ENCODE measurements at places on chromosomes 5 and 9.

DNA sequence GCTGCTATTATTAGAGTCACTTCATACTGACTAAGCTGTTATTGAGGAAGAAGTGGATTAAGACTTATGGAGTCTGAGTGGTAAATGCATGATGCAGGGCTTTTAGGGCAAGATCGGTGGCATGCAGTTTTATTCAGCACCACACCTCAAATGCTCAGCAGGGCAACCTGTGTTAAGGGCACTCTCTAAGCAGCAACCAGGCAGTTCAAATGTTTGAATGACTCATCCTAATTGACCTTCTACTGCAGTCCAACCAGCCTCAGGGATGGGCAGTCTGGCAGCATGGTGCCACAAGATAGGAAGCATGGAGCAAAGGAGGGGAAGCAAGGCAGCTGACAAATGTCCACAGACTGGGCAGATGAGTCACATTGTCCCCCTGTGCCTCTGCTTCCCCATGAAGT, 80.2 kb upstream of the MIER3 start:
- peak; percentile 25 for DNase-seq

- no peak for DNase-seq
Measured at GRCh38 chr9:113515862-113516261, 52.3 kb downstream of the RGS3 start.

DNA sequence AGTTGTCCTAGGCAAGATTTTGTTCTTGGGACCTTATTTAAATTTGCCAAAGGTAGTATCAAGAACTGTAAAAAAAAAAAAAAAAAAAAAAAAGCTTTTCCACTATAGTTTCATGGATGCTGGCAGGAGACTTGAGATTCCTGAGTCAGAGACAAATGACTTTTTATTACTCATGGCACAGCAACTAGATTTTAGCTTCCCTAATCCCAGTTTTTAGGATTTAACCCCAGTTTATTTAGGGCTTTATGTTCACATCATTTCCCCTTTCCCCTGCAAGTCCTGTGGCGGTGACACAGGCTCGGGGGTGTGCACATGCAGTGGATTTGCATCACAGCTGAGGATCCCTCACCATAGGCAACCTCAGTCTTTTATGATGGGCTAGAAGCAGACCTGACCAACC, 144.9 kb downstream of the GOLPH3 start:
- peak; percentile 92 for DNase-seq

DNA sequence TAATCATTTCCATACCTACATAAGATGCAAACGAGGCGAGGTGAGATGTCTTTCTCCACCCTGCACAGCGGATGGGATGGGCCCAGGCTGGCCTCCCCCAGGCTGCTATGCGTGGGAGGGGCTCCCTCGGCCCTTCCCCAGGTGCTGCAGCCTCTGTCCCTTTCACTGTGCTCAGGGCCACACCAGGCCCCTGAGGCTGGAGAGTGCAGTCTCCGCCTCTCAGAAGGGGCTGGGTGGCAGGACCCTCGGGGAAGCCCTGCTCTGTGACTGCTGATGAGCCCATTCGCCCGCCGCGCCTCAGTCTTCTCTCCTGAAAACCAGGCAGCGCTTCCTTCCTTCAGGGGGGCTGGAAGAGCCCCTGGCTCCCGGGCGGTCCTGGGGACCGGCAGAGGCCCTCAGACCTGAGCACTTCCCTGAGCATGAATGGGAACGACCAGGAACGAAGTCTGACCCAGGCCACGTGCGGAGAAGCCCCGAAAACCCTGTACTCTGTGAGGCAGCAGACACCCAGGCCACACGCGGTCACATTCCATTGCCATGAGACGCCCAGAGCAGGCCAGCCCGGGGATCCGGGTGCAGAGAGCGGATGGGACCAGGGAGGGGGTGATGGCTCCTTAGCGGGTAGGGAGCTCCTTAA, 21.9 kb upstream of the NOTCH1 start:
- DNase-seq = no peak

- DNase-seq = no peak
Measured at GRCh38 chr5:175059687-175060211, 335.4 kb downstream of the MSX2 start.

DNA sequence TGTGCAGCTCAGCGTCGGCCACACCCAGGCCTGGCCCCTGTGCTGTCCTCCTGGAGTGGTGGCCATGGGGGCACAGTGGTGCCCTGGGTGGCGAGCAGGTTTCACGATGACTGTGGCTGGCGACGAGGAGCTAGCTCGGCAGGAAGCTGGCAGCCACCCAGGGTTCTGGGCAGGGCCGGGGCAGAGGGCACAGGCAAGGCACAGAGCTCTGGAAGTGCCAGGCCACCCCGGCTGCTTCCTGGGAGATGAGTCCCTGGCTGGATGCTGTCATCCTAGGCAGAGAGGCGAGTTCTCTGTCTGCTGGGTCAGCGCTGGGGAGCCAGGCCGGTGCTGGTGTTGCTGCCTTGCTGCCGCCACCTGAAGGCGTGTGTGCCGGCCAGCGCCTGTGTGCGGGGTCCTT, 51.7 kb downstream of the RXRA start:
- no peak for DNase-seq

- DNase-seq = peak; percentile 6
Measured at GRCh38 chr5:68449380-68449779, 233.8 kb downstream of the PIK3R1 start.

GRCh38 chr9:3648722-3649246, 123.0 kb upstream of the RFX3 start:
- no peak for DNase-seq

GRCh38 chr9:112535811-112536210, 49.2 kb downstream of the KIAA1958 start:
- no peak for DNase-seq

GRCh38 chr5:1550287-1551076, 26.7 kb upstream of the LPCAT1 start:
- DNase-seq = no peak

DNA sequence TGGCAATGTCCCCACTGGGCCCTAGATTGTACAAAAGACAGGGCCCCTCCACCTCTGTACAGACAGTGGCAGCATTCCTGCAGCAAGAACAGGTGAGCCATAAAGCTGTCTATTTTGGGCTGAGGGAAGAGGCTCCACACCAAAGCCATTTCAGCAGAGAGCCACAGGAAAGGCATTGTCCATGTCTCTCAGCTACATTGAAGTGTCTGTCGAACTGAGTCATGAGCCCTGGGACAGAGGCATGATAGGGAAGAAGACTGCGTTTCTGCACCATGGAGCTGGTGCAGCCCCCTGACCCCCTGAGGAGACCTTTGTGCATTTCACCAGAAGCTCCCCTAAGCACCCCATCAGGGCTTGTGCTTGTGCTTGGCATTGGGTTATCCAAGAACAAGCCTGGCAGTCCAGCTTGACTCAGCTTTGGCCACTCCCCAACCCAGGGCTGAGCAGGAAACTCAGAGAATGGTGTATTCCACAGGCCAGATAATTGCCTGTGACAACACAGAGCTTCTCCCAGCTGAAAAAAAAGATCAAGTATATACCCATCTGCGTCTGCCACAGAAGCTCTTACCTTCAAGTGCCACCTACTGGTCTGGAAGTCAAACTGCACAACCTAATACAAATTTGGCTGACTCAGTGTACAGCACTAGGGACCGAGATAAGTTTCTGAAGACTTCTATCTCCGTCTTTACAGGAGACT, 5.9 kb upstream of the FRMD3 start:
- peak; percentile 64 for DNase-seq

- DNase-seq = peak; percentile 25
Measured at GRCh38 chr5:32707418-32707997, 3.6 kb upstream of the NPR3 start.

DNA sequence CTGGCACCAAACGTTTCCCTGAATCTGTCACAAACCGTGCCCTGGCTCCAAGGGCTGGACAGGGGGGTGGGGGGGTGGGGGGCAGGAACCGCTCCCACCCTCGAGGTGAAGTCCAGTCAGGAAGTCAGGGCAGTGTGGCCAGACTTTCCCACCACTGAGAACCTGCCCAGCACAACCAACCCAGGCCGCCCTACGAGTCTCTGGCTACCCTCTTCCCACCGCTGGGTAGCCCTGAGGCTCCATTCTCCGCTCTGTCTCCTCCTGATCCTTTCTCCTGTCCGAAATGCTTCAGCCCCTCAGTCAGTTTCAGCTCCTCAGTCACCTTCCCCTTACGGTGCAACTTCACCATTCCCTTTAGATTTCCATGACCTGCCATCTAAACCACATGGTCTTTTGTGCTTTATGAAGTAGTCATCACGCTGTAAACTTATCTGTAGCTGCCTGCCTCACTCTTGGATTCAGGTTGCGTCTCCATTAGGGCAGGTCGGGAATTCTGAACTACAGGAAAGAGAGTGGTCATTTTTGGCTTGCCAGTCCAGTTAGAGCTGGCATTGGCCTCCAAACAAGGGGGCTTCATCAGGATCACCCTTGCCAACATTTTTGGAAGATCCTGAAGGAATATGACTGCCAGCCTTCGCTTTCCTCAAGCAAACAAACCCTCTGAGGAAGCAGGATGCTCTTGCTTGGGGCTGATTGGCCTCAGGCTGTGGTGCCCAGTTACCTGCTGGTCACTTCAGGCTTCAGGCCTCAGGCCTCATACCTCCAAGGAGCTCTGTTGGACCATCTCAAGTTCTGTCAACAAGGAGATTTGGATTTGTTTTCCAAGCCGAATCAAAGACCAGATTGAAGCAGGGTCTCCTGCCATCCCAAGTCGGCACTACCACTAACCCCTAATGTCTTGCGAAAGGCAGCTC, 794 bp upstream of the DCAF12 start:
- DNase-seq = no peak

DNA sequence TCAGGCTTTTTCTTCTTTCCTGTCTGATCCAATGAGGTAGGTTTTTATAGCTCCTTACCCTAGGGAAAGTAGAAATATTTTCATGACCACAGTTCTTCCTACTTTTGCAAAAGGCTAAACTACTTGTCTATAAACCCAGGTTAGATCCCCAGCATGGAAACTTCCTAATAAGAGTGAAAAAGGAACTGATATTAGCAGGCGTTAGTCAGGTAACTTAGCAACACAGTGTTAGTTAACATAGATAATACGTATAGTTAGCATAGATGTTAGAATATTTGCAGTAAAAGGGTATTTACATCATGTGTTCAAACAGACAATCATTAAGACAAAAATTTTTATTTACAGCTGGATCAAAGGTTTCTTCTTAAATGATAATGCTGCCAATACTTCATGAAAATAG, 162.9 kb upstream of the DAB2 start:
- no peak for DNase-seq

DNA sequence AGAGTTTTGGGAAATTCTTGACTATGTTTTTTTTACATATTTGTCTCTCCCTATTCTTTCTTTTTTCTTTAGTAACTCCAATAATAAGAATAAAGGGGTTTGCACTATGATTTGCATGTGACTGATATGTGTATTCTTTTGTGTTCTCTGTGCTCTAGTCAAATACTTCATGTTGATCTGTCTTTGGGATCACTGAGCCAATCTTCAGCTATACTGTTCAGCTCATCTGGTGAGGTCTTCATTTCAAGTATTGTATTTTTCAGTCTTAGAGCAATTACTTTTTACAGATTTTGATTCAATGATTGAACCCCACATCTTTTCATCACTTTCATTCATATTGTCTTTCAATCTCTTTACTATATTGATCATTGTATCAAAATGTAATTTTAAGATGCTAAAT, 58.1 kb upstream of the TAF11L2 start:
- DNase-seq = no peak

DNA sequence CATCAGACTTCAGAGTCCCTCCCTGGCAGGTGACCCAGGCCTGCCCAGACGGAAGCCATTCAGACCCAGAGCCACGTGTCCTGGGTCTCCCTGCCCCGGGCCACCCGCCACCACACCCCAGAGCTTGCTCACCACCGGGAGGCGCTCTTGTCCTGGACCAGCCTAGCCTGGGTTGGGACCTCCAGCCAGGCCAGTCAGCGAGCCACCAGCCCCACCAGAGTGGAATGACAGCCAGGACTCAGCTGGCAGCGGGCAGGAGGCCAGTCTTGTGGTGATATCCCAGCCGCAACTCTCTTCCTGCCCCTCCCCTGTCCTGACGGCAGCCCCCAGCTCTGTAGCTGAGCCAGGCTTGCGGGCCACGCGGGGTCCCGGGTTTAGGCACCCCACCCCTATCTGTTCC, 1.7 kb upstream of the PTGDS start:
- peak; percentile 14 for DNase-seq

DNA sequence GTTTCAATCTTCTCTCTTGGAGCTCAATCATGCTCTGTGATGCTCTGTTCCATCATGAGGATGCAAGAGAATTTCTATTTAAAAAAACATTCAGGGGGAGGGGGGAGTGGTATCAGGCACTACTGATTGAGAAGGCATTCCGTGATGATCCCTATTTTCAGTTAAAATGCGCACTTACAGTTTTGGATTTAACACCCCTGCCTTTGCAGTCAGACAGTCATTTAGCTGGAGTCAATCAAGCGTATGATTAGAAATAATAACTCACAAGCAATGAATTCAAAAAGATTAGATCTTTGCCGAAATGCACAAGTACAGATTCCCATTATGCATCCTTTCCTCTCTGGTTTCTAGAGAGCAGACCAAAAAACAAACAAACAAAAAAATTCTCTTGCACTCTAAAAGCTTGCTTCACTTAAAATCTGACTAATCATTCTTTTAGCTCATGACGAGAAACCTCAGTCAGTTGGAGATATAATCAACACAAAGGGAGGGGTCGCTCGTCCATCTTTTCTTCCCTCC, 55.4 kb downstream of the EFNA5 start:
- DNase-seq = no peak

DNA sequence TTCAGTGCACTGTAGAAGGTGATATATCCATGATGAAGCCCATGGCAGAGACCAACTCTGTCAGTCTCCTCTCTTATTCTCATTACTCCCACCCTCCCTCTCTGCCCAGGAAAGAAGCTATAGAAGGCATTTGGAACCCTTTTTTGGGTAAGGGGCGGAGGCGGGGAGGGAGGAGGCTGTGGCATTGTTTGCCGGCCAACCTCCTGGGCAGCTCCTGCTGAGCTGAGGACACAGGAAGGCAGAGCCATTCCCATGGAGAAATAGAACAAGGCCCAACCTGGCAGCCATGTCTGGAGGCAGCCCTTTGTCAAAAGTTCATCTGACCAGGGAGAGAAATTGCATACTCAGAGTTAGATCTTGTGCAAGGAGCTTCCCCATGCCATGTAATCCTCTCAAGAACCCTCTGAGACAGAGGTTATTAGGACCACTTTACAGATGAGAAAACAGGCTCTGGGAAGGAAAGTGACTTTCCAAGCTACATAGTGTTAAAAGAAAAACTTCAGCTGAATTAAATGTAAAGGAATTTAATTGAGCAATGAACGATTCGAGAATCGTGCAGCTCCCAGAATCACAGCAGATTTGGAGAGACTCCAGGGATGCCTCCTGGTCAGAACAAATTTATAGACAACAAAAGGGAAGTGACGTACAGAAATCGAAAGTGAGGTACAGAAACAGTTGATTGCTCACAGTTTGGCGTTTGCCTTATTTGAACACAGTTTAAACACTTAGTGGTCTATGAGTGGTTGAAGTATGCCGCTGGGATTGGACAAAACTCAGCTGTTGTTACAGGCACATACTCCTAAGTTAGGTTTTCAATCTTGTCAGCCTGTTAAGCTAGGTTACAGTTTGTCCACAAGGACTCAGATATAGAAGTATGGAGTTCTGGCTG, 158.6 kb downstream of the MELK start:
- peak; percentile 90 for DNase-seq

- DNase-seq = no peak
Measured at GRCh38 chr5:181170237-181170825, 22.9 kb downstream of the OR2V2 start.
